ENCODE measurements at places on chromosomes 2 and 18.

- no peak for DNase-seq
Measured at GRCh38 chr2:143545949-143546255, 416.7 kb downstream of the ARHGAP15 start.

- DNase-seq = no peak
Measured at GRCh38 chr18:24923138-24923537, 428.8 kb downstream of the ZNF521 start.

GRCh38 chr2:143263066-143263625 is 133.9 kb downstream of the ARHGAP15 start:
- DNase-seq = no peak

- no peak for DNase-seq
Measured at GRCh38 chr2:10447300-10447894, 730 bp downstream of the ODC1 start.

DNA sequence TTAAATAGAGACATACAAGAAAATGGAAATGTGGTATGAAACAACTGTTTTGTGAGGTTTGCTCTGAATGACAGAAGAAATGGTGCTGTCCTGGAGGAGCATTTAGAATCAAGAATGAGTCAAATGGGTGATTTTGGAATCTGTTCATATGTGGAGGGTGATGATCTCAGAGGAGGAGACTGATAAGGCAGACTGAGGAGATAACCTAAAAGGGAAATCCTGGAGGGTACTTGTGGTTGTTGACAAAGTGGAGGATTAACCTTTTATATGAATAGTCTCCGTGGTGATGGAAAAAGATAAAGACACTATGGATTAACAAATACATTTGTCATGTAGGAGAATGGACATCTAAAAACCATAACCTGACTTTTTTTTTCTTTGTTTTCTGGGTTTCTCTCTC is 74.1 kb downstream of the MMADHC start:
- DNase-seq = no peak
